AG09319 (cell line): ENCODE measurements at places on chromosomes 4 and X.

DNA sequence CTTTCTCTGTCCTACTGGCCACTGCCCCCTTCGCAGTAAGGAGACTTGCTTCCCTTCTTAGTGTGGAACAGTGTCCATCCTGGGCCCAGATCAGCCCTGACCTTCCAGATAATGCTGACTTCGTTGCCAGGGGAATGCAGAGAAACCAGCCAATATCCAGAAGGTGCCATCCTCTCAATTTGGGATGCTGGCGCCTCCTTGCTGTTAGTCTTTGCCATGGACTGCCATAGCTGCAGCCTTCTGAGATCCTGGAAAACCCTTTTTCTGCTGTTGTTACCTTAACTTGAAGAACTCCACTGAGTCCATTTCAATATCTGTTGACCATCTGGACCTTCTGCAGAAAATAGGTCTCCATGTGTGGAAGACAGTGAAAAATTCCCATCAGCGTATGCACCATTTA lies 21.8 kb downstream of the RAI2 start:
- DNase-seq: no peak

DNA sequence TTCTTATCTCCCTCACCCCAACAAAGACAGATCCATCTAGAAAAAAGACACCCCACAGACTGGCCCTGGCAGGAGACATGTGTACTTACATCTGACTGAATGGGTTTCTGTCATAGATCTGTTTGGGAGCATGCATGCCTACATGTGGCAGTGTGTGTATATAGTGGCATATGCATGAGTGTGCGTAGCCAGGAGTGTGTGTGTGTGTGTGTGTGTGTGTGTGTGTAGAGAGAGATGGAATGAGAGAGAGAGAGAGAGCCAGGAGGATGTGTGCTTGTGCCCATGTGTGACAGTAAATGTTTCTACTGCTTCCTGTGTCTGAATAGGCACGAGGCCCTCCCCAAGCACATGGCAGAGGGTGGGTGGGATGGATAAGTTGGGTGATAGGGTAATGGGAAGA lies 37.1 kb downstream of the EFNB1 start:
- no peak for DNase-seq

DNA sequence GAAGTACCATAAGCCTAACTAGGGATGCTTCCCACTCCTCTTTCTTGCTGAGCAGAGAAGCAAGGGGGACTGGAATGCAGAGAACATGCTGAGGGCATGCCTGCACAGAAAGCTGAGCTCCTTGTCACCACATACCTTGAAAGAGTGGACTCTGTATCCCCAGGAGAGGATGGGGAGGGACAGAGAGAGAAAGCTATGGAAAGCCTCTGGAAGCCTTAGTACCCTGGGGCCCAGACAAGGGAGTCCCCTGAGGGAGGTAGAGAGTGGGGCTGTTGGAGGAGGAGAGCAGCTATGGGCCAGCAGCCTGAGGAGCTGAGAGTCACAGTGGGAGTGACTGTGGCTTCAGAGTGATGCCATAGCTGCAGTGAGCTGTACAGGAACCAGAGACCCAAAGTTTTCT lies 77.9 kb downstream of the RTL9 start:
- DNase-seq: no peak

GRCh38 chrX:119688911-119689321 lies 4.1 kb downstream of the SEPTIN6 start:
- DNase-seq: no peak
